CD8-positive, alpha-beta memory T cell (primary cell): ENCODE measurements at places on chromosomes 4 and X. TPM values are rescaled to one million over a fixed set of nuclear protein-coding genes. Genes with fewer than 3 reads are reported as not detected.

DNA sequence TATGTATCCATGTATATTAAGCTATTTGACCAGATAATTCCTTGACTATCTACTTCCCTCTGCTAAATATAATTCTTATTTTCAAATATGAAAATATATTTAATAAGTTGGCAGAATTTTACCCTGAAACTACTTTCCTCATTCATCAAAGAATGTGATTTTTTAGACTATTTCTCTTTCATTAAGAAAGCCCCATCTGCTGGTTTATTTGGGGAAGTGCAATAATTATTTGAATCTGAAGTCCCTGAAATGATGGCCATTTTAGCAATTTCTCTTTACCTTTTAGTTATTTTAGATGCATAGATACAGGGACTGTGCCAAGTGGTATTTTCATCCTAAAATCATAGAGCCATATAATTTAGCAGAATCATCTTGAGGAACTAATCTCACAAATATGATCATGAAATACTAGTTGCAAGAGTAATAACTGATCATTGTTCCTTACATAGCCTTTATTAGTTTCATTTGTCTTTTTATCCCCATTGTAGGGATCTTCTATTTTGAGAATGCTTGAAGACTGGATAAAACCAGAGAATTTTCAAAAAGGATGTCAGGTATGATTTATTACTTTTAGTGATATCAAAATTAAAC, 39.0 kb downstream of the ENPEP start:
- no peak overlapping the region for H3K4me3 ChIP-seq
- H3K4me1 ChIP-seq = peaks cover 10% of the 10 kb centered on the region
- no peak for DNase-seq
- no peaks in the 10 kb centered on the region for H3K36me3 ChIP-seq
- no peak overlapping the region for H3K27ac ChIP-seq

DNA sequence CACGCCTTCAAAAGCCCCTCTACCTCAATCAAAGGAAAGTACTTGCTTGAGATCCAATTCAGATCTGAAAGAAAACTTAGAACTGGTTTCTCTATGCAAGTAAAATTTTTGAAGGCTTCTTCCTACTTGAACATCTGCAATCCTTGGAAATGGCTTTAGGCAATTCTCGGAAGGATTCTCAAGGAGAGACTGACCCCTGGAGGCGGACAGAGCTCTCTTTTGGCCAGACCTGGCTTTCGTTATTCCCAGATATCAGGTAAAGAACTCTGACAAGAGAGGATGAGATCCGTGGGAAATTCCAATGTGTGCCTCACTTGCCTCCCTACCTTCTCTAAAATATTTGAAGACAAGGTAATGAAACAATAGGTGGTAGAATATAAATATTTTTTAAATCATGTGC, 670.3 kb upstream of the FAM241A start:
- no peak overlapping the region for H3K27ac ChIP-seq
- no peaks in the 10 kb centered on the region for H3K36me3 ChIP-seq
- no peaks in the 10 kb centered on the region for H3K4me1 ChIP-seq
- no peaks in the 10 kb centered on the region for H3K27me3 ChIP-seq
- no peak overlapping the region for H3K4me3 ChIP-seq

The CEP44 gene
- 20.4 TPM for total RNA-seq

The RXFP1 gene
- total RNA-seq = not detected

DNA sequence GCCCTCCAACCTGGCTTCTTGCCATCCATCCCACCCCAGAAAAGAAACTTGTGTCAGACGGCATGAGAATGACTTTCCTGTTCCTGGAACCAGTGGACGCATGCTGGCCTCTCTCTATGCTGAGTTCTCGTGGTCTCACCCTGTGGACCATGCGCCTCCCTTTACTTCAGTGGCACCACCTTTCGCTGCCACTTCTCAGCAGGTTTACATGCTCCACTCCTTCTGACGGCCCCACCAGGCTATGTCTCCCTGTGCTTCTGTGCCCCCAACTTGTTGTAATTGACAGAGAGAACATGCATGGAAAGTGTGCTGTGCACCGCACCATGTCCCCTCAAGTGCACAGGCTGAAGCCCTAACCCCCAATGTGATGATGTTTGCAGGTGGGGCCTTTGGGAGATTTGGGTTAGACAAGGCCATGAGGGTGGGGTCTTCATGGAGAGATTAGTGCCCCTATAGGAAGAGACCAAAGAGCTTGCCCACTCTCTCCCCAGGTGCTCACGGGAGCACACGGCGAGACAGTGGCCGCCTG, 3.1 kb upstream of the PPP2R2C start:
- peaks cover 5% of the 10 kb centered on the region for H3K27me3 ChIP-seq
- H3K4me1 ChIP-seq = no peaks in the 10 kb centered on the region
- no peak overlapping the region for H3K4me3 ChIP-seq
- no peaks in the 10 kb centered on the region for H3K36me3 ChIP-seq
- no peak for DNase-seq

The XAGE2 gene
- total RNA-seq = not detected

The ARHGAP6 gene
- total RNA-seq = not detected

The MTNR1A gene
- not detected for total RNA-seq

The RIPPLY1 gene
- total RNA-seq = not detected

- H3K36me3 ChIP-seq = no peaks in the 10 kb centered on the region
- no peak for DNase-seq
- H3K27me3 ChIP-seq = no peaks in the 10 kb centered on the region
- no peak overlapping the region for H3K4me3 ChIP-seq
- H3K27ac ChIP-seq = no peak overlapping the region
- H3K4me1 ChIP-seq = no peaks in the 10 kb centered on the region
These were observed 207.5 kb downstream of the CHRDL1 start for GRCh38 chrX:110588164-110588563.

GRCh38 chrX:13069771-13070416, 25.5 kb upstream of the FAM9C start:
- no peak overlapping the region for H3K4me3 ChIP-seq
- H3K4me1 ChIP-seq = peaks cover 11% of the 10 kb centered on the region
- no peak for DNase-seq
- H3K36me3 ChIP-seq = no peaks in the 10 kb centered on the region
- H3K27ac ChIP-seq = no peak overlapping the region
- H3K27me3 ChIP-seq = no peaks in the 10 kb centered on the region

The CT45A1 gene
- not detected for total RNA-seq

The NAP1L2 gene
- 3.1 TPM for total RNA-seq

DNA sequence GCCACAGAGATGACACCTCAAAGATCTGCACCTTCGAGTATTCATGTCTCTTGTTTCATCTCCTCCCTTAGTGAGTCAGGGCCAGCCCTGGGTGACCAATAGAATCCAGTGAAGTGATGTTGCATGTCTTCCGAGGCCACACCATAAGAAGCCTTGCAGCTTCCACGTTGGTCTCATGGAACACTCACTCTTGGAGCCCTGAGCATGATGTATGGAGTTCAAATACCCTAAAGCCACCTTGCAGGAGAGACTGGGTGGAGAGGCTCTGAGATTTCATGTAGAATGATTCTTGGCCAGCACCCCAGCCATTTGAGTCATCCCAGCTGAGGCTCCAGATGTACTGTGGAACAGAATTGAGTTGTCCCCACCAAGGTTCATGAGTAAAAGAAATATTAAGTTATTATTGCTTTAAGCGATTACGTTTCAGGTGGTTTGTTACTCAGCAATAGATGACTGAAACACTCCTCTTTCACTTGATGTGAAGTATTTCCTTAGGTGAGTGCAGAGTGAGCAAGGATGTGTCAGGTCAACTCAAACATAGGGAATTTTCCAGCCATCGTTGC, 5.0 kb upstream of the RP2 start:
- no peak overlapping the region for H3K4me3 ChIP-seq
- H3K36me3 ChIP-seq = no peaks in the 10 kb centered on the region
- H3K27ac ChIP-seq = no peak overlapping the region

The BMX gene
- total RNA-seq = not detected

DNA sequence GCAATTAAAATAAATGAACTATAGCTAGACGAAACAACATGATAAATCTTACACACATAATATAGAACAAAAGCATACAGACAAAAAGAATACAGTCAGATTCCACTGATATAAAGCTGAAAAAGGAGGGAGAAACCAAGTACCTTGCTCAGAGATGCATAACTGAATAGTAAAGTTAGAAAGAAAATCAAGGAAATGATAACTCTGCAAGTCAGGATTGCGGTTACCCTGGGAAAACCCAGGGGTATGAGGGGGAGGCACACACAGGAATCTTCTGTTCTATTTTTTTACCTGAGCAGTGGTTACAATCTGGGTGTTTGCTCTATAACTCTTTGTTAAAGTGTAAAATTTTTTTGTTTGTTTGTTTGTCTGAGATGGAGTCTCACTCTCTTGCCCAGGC, 209.1 kb downstream of the CBR4 start:
- H3K36me3 ChIP-seq = no peaks in the 10 kb centered on the region
- no peak overlapping the region for H3K4me3 ChIP-seq
- H3K27me3 ChIP-seq = no peaks in the 10 kb centered on the region
- no peak overlapping the region for H3K27ac ChIP-seq
- no peak for DNase-seq

- no peaks in the 10 kb centered on the region for H3K36me3 ChIP-seq
- no peaks in the 10 kb centered on the region for H3K27me3 ChIP-seq
- H3K4me1 ChIP-seq = no peaks in the 10 kb centered on the region
- H3K4me3 ChIP-seq = no peak overlapping the region
These were observed 20.1 kb downstream of the ADRA2C start for GRCh38 chr4:3786196-3786869.

The SLITRK2 gene
- total RNA-seq = not detected

The MAGED4 gene
- 0.59 TPM for total RNA-seq

DNA sequence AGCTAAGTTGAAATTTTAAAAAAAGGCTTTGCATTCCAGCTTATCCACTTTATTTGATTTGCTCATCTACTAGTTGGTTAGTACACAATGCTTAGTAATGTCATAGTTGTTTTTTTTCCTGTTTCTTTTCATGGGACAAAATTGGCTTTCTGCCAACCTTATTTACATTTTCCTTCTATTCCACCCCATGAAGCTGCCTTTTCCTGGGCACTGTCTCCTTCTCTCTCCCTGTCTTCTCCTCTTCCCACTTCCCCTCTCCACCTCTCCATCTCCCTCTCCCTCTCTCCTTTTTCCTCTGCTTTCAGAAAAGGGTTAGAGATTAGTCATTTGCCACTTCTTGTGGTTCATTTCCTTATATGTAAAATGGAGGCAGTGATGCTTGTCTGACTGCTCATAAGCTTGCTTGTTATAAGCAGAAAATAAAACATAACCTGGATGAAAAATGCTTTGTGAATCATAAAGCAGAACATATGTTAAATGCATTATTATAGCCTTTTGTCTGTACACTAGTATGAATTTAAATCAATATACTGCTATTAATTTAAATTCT, 181.9 kb downstream of the CEP135 start:
- DNase-seq = no peak
- no peaks in the 10 kb centered on the region for H3K27me3 ChIP-seq
- H3K36me3 ChIP-seq = no peaks in the 10 kb centered on the region

DNA sequence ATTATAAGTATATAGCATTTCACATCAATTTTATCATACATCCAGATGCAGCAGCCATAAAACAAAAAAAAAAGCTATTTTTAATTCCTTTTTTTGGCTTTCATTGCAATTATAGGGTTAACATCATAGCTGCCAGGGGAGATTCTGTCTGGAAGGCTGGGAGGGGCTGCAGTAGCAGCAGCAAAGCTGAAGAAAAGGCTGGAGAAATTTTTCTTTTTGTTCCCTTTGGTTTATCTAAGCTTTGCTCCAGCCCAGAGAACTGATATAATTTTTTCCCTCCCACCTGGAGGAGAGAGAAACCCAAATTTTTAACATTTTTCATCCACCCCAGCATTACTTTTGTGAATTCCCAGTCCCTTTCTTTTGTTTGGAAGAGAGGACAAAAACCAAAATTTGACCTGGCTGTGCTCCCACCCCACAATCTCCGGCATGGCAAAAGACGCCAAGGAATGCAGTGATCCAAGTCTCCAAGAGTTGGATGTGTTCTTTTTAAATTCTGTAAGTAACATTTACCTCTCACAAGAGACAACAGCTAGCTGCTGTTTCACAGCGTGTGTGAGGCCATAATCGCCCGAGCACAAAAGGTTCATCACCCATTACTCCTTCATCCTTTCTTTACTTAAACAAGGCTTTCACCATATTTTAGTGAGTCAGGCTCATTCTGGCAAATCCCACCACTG, 25.1 kb upstream of the FAM156A start:
- DNase-seq = no peak
- H3K36me3 ChIP-seq = no peaks in the 10 kb centered on the region
- no peaks in the 10 kb centered on the region for H3K27me3 ChIP-seq
- no peak overlapping the region for H3K4me3 ChIP-seq
- H3K27ac ChIP-seq = no peak overlapping the region
- no peaks in the 10 kb centered on the region for H3K4me1 ChIP-seq

- no peaks in the 10 kb centered on the region for H3K4me1 ChIP-seq
- H3K27ac ChIP-seq = no peak overlapping the region
- no peak for DNase-seq
- no peaks in the 10 kb centered on the region for H3K27me3 ChIP-seq
- no peak overlapping the region for H3K4me3 ChIP-seq
These were observed 64.1 kb downstream of the USP11 start for GRCh38 chrX:47296766-47297365.

The TMEM156 gene
- total RNA-seq = 7.3 TPM

- no peak overlapping the region for H3K4me3 ChIP-seq
- no peaks in the 10 kb centered on the region for H3K4me1 ChIP-seq
- H3K36me3 ChIP-seq = no peaks in the 10 kb centered on the region
- no peaks in the 10 kb centered on the region for H3K27me3 ChIP-seq
- DNase-seq = no peak
These were observed 106.0 kb downstream of the NKX6-1 start for GRCh38 chr4:84392951-84393590.

DNA sequence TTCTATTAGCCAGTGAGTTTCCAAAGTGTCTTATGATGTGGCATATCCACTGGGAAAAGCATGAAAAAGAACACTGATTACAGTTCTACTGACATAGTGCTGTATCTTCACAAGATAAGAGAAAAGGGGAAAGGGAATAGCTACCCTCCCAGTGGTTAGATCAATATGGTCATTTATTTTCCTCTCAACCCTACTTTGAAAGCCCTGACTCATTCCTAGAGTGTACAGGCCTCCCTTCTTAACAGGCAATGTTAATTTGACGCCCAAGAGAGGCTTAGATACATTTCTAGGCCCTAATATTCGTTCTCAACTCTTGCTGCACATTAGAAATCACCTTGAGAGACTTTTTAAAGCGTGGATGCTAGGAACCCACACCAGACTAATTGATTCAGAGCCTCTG, 20.4 kb upstream of the BRS3 start:
- no peaks in the 10 kb centered on the region for H3K36me3 ChIP-seq
- H3K27me3 ChIP-seq = no peaks in the 10 kb centered on the region
- no peaks in the 10 kb centered on the region for H3K4me1 ChIP-seq
- H3K4me3 ChIP-seq = no peak overlapping the region
- no peak for DNase-seq

The TEX11 gene
- total RNA-seq = not detected

- H3K27ac ChIP-seq = no peak overlapping the region
- H3K4me1 ChIP-seq = no peaks in the 10 kb centered on the region
- peaks cover 34% of the 10 kb centered on the region for H3K36me3 ChIP-seq
- no peaks in the 10 kb centered on the region for H3K27me3 ChIP-seq
These were observed 72.4 kb upstream of the MSANTD1 start for GRCh38 chr4:3176367-3177229.

GRCh38 chr4:111639120-111639690, 506.0 kb upstream of the FAM241A start:
- H3K4me1 ChIP-seq = no peaks in the 10 kb centered on the region
- no peak overlapping the region for H3K27ac ChIP-seq
- H3K27me3 ChIP-seq = no peaks in the 10 kb centered on the region
- no peaks in the 10 kb centered on the region for H3K36me3 ChIP-seq

The GABRG1 gene
- not detected for total RNA-seq
